ENCODE measurements at places on chromosomes 1 and 21.

DNA sequence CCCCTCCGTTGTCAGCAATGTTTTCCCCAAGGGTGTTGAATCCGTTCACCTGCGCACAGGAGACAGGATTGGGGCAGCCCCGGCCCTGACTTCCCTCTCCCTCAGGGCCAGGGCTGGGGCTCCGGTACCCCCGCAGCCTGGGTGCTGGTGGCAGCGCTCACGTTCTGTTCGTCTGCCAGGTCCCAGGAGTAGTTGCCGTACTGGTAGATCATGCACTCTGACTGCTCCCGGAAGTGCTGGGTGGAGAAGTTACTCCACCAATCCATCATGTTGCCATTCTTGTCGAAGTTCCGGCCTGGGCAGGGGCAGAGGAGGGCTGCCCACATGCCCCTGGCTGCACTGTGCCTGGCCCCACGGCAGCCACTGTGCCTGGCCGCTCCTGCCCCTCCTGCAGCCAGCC is 6.1 kb downstream of the PRXL2B start:
- DNase-seq: peak; percentile 16

GRCh38 chr1:81409262-81409661 is 391.5 kb upstream of the ADGRL2 start:
- no peak for DNase-seq

DNA sequence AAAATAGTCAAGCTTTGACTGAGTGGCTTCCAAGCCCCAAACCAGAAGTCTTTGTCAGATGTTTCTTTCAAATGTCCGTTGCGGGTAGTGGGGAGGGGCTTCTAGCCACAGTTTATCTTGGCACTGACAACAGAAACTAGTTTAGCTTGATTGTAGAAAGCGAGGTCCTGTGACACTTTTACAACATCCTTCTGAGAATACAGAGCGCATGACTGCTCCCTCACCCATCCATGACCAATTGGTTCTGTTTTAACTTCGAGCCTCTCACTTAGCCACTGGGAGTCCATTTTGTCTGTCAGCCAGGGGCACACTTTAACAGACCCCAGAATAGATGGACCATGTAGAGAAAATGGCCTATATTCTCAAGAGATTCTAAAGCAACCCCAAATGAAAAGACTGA is 199.2 kb upstream of the ST6GALNAC5 start:
- DNase-seq: no peak

DNA sequence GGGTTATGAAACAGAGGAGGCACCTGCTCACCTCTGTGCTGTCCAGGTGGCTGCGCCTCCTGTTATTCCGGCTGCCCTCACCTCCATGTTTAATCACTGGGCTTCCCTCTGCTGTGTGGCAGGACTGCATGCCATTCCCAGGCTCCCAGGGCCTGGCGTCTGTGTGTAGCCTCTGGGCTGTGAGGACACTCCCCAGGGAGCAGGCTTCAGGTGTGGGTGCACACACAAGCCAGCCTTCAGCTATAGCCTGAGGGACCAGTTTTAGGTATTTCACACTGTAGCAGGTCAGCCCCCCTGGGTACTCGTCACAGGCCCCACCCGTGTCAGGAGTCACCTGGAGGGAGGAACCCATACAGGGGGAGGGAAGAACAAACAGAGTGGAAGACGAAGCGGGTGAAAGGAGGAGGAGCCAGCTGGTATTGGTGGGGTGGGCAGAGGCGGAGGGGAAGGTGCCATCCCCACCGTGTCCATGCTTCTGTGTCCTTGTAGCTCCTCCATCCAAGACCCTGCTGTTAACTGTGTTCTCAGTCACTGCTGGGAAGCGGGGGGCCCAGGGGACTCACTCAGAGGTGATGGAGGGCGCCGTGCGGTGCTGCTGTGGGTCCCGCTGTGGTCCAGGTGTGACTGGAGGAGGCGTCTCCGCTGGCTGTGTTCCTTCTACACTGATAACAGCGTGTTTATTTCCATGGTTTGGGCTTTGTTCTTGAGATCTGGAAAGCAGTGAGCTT is 158.6 kb downstream of the PGBD5 start:
- DNase-seq: no peak

DNA sequence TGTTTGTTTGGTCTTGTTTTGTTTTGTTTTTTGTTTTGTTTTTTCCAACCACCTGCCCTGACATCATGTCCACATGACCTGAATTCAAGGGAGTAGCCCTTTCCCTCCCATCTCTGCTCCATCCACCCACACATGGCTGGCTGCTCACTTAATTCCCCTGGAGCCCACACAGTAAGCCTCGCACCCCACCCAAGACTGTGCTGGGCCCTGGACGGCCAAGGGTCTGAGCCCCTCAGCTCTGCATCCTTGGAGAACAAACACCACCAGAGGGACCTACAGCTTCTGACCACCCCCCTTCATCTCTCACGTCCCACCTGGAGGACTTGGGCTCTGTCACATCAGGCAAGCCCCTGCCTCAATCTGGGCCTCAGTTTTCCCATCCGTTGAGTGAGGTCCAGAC is 39.1 kb downstream of the MATN1 start:
- peak; percentile 13 for DNase-seq

- no peak for DNase-seq
Measured at GRCh38 chr1:43270421-43271095, 775 bp downstream of the TMEM125 start.

- DNase-seq: no peak
Measured at GRCh38 chr1:22582661-22583635, 19.7 kb downstream of the EPHA8 start.

DNA sequence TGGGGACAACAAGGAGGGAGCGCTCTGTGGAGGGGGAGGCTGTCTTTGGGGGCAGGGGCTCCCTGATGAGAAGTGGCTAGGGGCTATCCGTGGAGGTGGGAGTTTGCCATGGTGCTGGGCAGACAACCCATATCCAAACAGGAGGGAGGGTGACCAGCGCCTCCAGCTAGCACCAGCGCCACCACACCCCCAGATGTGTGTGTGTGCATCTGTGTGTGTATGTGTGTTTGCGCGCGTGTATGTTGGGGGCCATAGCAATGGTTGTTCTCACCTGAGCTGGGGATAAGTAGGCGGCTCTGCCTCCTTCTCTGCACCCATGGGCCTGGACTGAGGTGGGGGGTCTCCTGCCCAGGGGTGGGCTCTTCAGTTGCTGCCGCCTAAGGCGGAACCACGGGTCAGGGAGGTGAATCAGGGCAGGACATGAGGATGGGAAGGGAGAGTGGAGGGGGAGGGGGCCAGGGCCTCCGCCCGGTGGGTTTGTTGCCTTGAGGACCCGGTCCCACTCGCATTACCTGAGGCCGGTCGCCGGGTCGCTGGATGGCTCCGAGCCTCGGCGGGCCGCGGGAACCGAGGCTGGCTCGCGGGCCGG is 345 bp downstream of the HPCAL4 start:
- no peak for DNase-seq
